NCI-H446 (cell line): ENCODE measurements at places on chromosomes 3 and 15.

- DNase-seq = no peak
Measured at GRCh38 chr3:94912656-94913055, 849.8 kb downstream of the NSUN3 start.

DNA sequence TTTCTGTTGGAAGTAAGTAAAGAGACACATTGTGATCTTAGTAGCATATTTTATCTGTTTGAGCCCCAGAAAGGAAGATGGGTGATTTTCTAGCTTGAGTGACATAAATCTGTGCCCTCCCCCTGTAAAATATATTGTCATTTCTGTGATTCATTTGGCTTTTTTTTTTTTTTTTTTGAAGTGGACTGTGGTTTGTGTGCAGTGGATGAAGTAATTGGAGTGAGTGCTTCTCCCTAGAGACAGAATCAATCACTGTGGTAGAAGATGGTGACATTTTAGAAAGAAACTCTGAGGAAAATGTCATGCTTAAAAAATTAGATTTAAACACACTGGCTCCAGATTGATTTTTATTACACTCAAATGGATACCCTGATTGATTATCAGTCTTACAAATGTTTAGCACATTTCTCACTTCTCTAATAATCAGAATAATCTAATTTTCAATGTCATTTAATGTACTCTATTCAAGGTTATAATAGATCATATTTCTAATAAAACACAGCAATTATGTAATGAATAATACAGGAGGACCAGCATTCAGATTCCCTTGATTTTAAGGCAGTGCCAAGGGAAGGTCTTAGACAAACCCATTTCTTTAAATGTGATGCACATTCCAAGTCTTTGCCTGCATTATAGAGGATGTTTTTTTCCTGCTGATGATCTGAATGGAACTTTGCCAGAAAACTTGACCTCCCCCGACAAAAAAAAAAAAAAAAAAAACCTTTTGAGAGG is 116.6 kb downstream of the TOP2B start:
- DNase-seq = no peak

- no peak for DNase-seq
Measured at GRCh38 chr15:74406992-74407705, 26.6 kb downstream of the SEMA7A start.

GRCh38 chr3:136645915-136646314 is 106.3 kb downstream of the STAG1 start:
- DNase-seq = no peak

GRCh38 chr3:66747261-66747660 is 246.4 kb upstream of the LRIG1 start:
- DNase-seq = no peak

DNA sequence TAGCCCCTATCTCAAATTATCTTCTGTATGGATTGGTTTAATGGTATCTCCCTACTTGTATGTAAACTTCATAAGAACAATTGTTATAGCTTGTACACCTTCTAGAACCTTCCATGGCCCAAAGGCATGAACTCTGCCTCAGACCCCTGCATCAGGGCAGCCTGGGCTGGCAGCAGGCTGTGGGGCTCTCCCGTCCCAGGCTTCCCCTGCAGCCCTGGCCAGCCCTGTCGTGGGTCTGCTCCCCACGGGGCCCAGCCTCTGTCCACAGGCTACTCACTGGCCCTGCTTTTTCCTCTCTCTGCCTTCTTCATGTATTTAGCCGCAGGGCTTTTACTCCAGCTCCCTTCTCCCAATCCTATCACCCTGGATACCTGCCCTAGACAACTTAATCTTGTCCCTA is 4.4 kb downstream of the SCN5A start:
- no peak for DNase-seq

DNA sequence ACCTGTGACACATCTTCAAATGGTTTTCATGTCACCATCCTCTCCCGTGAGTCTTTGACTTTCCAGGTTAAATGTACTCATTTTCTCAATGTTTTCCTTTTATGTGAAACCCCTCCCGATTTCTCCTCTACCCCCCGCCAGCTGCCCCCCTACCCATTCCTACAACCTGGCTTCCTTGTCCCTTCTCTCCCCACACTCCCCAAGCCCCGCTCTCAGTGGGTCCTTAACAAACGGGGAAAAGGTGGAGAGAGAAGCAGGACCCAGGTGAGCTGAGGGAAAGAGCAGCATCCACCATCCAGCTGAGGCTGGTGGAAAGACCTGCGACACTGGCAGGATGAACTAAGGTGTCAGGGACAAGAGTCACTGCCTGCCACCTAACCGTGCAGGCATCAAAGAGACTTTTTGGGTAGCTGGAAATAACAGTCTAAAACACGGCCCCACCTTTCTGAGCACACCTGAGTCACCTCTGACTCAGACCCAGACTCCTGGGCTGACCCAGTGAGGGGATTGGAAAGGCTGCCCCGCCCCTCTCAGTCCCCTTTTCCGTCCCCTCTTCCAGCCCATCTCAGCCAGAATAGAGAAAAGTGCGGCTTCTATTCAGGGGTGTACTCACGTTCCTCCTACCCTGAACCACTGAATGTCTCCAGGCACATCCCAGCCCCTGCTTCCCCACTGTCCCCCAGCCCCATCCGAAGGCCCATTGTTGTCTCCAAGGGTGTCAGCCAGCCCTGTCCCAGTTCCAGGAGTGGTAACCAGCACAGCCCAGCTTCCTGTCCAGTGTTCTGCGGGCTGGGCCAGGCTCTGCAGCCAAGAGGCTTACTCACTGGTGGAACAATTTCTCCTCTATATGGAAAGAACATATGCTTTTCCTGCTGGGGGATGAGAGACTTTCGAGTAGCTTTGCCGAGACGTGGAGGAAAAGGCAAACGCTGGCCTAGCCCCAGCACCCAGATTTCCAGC is 20.4 kb downstream of the ISG20 start:
- no peak for DNase-seq

GRCh38 chr3:55686426-55687254 is 199.5 kb upstream of the WNT5A start:
- DNase-seq = no peak

DNA sequence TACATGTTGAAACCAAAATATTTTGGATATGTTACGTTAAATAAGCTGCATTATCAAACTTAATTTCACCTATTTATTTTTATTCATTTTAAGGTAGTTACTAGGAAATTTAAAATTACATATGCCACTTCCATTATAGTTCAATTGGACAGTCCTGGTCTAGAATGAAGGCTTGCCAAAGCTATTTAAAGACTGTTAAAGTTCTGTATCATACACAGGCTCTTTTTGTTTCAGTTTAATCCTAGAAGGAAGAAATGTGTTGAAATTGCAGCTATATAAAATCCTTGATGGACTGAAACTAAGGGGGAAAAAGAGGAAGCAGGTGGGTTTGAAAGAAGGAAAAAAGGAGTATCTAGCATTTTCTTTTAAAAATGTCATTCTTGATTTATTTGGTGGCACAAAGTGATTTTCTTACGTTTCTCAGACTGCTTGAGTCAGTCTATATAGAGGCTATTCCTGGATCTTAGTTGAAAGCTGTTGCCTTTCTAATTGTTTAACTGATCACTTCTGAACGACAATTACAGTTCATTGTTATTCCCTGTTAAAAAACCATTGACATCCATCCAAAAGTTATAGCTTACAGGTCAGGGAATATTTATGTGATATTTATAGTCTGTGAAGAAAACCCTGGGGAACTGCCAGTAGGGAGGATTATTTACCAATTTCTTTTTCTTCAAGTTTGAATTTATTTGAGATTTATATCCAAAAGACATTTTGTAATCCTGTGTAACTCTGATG is 195.0 kb downstream of the RORA start:
- DNase-seq = no peak

- no peak for DNase-seq
Measured at GRCh38 chr3:30203301-30203700, 403.1 kb upstream of the TGFBR2 start.

GRCh38 chr15:63112871-63113270 is 8.8 kb upstream of the LACTB start:
- no peak for DNase-seq

GRCh38 chr15:57591237-57591821 is 375 bp upstream of the MYZAP start:
- DNase-seq = no peak

GRCh38 chr3:65953301-65953812 is 85.4 kb downstream of the MAGI1 start:
- DNase-seq = no peak

GRCh38 chr3:58288011-58288728 is 17.9 kb upstream of the RPP14 start:
- no peak for DNase-seq

GRCh38 chr15:44711743-44712345 is 527 bp downstream of the B2M start:
- peak; percentile 7 for DNase-seq

GRCh38 chr3:52372822-52373504 is 56.8 kb downstream of the DNAH1 start:
- no peak for DNase-seq

DNA sequence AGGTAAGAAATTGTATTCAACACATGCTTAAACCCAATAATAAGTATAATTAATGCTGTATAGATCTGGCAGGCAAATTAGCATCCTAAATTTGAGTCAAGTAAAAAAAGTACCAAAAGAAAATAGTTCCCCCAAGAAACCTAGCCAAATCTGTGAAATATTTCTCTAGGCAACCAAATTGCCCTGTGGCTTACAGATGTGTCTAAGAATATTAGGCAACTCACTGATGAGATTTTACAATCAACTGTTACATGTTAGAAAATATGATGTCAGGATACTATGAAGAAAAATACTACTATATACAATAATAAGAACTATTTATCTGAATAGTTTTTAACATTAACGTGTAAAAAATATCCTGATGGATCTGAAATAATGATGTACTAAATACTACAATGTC is 397.1 kb downstream of the TIGIT start:
- DNase-seq = no peak

DNA sequence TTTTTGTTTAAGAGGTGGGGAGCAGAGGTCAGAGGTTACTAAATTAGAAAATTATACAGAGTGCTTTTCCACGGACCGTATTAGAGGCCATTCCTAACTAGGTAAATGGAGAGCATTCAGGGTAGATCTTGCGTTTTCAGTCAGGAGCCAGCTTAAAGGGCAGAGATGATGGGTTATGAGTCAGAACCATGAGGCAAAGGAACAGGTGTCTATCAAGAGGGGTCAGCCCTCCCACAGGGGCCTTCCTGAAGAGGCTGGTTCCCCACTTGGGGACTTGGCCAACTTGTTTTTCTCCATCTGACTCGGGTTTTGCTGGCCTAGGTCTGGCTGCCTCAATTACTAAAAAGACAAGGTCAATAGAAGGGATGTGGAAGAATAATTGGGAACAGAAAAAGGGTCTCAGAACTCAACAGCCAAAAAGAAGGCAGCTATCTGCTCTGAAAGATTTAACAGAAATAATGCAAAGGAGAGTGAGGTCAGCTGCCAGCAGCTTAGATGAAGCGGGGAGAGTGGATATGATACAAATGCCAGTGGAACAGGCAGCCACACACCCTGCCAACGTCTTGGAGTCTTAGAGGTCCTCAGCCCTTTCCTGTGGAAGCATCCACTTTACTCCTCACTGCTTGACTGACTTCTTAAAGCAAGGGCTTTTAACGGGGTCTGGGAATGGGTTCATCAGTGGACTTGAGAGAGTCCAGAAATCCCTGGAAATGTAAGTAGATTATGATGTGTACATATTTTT is 17.6 kb downstream of the MTMR14 start:
- no peak for DNase-seq

GRCh38 chr15:57732526-57733331 is 26.2 kb downstream of the POLR2M start:
- peak; percentile 40 for DNase-seq

DNA sequence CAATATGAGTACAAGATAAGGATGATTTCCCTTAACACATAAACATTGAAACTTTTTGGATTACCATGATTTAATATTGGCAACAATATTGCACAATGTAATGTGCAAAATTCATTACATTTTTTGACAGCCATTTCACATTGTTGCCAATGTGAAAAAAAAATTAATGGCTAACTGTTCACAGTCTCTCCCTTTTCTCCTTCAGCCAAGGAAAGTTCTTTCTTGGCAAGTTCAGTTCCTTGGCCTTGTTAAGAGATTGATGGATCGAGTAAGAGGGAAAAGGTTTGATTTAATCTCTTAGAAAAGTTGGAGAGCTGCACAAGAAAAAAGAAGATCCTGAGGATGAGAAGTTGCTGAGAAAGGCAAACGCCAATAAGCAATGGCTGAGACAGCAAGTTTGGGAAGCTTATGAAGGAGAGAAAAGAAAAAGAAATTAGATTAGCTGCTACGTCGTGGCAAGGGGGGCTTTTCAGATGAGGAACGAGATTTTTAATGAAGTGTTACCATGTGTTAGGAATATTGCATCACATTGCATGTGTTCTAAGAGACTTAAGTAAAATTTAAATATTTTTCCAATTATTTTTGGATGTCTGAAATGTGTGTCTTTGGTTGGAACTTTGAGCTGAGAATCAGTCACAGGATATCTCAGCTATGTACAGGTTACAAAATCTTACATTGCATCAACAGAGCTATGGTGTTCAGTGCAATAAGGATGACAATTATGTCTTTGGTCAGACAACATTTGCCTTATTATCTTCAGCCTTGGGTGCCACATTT is 61.4 kb upstream of the ZNF280D start:
- peak; percentile 39 for DNase-seq

- no peak for DNase-seq
Measured at GRCh38 chr3:146705225-146705624, 100.1 kb upstream of the PLSCR5 start.

GRCh38 chr3:49914906-49915305 is 11.2 kb upstream of the MST1R start:
- no peak for DNase-seq

DNA sequence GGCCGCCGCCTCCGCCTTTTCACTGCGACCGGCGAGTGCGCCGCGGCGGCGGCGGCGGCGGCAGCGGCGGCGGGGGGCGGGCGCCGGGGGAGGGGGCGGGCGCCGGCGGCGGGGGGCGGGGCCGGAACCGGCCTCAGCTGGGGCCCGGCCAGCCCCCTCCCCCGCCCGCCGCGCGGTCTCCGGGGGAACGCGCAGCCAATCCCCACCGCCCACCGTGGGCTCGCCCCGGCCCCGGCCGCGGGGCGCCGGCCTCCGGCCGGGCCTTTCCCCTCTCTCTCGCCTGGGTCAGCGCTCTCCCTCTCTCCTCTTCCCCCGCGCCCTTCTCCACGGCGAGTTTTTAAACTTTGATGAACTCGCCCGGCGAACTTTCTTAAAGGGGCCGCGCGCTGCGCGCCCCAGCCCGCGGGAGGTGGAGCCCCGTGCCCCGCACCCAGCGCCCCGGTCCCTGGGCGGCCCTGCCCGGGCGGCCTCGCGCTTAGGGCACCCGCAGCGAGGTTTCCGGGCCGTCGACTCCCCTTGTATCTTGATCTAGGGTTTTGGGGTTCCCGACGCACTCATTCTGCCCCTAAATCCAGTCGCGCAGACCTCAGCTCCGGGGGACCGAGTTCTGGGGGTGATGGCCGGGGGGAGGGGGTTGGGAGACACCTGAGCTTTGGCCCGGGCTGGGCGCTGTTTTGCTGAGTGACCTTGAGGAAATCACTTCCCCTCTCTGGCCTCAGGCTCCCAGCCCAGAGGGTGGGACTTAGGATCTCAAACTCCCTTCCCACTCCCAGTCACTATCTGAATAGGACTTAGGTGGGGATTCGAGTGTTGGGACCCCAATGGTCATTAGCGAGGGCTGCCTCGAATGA is at the start of gene RBPMS2:
TSS of gene RBPMS2 (minus strand) at position 39 of the 851 bp plus-strand sequence. CDS start 270 bp downstream, outside the sequence.
- DNase-seq = no peak
